Stimulated activated naive CD4-positive, alpha-beta T cell (primary cell): ENCODE measurements at places on chromosomes 1 and 21.

DNA sequence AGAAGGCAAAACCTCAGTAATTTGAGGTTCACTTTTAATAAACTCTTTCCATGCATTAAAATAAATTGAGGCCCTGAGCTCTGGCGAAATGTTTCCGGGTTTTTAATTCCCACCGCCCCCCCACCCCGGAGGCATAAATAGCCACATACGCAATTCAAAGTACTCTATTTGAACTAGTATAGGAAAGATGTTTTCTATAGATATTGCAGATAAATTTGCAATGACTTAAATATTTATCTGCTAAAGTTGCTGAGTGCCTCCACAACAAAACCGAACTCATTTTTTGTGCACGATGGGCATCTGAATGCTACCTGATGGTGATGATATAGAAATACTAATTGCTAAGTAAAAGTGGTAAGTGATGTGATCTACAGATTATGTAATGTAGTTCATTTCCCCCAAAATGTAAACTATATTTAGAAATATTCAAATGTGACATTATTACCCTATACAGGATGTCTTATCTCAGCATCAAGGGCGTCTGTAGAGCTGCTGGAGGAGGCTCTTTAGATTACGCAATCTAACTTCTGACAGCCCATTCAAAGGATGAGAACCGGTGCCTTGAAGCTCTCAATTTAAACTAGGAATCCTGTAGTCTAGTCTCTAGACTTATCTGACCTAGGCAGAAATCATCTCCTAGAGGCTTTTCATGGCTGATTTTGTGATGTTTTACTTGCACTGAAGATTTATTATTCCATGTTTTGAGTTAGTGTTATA lies 8.5 kb downstream of the IRF2BP2 start:
- peak; percentile 54 for DNase-seq

DNA sequence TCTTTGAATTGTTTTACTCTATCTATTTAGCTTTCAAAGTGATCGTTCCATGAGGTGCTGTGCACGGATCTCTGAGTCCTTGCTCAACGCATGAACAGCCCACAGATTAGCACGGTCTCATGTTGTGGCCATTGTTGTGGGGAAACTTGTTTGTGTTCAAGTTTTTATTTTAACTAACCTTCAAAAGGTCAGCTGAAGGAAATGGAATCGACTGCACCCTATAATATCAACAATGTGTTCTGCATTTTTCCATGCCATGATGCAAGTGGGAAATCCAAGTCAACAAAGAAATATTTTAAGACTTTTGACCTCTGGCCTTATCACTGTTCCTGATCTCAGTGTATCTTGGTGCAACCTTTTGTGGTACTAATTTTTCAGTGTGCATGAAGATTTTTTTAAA lies 6.1 kb downstream of the SH2D1B start:
- DNase-seq = no peak

GRCh38 chr1:199867601-199868000 lies 159.9 kb upstream of the NR5A2 start:
- DNase-seq = no peak

DNA sequence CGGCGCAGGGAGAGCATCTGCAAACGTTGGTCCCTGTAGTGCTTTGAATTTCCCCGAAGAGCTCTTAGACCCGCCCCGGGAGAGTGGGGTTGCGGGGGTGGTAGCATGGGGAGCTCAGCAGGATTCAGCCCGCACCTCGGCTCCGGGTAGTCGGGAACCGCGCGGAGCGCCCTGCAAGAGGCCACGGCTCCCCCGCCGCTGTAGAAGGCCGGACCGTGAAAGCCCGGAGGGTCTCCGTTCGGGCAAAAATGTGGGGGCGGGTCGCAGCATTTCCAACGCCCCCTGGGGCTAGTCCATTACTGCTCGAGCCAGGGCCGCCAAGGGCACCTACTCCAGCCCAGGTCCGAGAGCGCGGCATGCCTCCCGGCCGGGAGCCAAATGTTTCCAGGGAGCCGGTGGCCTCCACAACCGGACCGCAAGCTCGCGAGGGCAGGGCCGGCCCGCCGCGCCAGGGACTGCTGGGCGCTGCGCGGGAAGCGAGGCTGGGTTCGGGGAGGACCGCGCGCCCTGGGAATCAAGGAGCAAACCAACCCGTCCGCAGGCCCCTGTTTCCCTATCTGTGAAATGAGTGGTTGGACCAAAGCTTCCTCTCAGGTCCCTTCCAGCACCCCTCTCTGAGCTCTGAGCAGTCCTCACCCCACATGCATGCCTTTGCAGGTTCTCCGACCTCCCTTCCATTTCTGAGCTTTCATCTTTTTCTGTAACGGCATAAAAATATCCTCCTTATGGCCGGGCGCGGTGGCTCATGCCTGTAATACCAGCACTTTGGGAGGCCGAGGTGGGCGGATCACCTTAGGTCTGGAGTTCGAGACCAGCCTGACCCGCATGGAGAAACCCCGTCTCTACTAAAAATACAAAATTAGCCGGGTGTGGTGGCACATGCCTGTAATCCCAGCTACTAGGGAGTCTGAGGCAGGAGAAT lies 775 bp upstream of the TMEM63A start:
- DNase-seq = peak; percentile 43

DNA sequence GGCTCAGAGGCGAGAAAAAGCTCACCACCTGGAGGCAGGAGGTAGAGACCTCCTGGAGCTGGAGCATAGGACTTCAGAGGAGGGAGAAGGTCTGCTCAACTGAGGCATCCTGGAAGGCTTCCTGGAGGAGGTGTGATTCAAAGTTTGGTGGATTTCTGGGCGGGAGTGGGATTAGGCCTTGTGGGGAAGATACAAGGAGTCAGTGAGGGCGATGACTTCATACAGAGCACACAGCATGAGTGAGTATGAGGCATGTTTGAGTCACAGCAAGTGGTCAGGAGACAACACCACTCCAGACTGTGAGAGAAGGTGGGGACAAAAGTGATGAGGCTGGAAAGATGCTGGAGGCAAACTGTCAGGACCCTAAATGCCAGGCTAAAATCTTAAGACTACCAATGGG lies 77.6 kb downstream of the MATN1 start:
- no peak for DNase-seq

- DNase-seq = no peak
These were observed 1.0 kb upstream of the HP1BP3 start for GRCh38 chr1:20787840-20788795.

DNA sequence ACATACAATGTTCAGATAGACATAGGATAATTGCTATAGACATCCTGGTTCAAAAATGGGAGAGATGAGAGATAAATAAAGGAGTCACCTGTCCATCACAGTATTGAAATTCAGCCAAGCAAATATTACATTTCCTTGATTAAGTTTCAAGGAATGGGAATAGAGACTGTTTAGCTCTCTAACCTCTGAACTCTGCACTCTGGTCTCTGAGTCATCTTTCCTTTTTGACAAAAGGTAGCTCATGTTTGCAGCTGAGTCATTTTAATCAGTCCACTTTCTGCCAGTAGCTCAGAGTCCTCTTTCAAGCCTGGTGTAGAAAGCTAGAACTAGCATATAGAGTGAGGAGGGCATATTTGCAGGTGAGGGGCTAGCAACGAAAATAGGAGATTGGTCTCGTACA lies 51.4 kb upstream of the GJA8 start:
- DNase-seq = no peak

DNA sequence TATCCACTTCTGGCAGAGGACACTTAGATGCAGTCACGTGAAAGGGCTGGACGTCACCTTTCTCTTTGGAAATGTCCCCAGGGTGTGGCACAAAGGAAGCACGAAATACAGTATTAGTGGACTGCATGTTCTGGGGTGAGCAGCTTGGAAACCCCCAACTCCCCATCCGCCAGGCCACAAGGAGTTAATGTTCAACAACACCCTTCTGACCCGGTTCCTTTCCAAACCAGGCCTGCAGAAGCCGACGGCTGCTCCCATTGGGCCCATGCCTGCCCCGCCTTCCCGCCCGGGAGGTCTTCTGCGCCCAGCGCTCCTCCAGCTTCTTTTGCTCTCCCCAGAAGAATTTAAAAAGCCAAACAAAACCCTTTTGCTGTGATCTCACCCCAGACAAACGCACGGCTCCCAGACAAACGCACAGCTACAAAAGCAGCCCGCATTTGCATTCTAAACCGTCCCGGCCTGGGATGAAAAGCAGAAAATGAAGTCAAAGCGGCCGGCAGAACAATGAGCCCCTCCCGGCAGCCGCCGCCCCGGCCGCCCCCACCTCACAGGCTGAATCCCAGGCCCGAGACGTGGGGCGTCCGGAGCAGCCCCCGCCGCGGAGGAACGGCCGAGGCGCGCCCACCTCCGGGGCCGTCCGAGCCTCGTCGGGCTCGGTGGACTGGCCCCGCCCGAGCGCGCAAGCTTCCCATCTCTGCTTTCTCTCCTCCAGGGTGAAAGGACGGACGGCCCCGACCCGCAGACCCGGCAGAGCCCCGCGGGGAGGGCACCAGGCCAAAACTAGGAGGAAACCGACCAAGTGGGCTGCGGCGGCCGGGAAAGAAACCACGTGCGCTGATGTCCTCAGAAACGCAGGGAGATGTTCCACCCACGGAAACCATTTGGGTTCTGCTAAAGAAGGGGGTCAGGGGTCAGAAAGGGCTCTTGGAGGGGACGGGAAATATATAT lies 101.9 kb downstream of the PLPP3 start:
- no peak for DNase-seq

DNA sequence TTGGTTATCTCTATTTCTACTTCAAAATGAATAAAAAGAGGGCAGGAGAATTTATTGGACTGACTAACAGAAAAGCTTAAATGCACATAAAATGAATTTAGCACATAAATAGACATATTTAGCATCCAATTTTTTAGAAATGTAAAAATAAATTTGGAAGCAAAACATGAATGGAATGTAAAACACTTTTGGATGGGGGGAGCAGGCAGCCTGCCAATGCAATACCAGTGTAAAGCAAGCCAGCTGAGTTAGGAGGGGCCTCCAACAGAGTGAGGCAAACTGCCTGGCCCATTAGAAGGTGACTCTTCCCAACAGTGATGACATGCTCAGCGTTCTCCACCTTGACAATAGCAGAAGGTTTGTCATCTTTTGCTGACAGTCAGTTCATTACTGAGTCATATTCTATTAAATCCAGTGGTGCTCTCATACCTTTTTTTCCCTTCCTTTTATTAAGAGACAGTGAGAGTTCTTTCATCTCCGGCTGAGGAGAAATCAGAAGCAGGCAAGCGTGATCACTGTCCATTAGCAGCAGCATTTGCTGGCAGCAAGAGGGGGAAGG lies 19.5 kb upstream of the EXO1 start:
- no peak for DNase-seq

DNA sequence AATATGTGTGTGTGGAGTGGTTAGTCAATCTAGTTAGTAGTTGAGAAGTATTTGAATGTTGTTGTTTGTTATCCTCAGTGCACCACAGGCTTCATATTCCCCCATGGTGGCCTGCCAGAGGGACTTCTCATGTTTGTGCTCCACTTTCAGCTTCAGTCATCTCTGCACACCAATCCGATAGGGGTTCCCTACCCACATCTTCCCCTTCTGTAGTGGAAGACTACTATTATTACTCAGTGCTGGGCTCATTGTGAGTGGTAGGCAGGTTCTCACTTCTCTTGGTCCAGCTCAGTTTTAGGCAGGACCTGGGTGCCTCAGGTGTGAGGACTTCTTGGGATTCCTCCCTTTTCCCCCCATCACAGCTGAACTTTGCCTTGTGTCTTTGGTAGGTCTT lies 14.2 kb downstream of the MT1HL1 start:
- no peak for DNase-seq

DNA sequence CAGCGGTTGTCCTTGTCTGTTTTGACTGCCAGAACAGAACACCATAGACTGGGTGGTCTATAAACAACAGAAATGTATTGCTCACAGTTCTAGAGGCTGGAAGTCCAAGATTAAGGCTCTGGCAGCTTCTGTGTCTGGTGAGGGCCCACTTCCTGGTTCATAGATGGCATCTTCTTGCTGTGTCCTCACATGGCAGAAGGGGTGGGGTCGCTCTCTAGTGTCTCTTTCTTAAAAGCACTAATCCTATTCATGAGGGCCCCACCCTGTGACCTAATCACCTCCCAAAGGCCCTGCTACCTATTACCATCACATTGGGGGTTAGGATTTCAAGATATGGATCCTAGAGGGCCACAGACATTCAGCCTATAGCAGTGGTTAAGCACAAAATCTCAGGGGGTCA lies 304.4 kb downstream of the NFIA start:
- no peak for DNase-seq

DNA sequence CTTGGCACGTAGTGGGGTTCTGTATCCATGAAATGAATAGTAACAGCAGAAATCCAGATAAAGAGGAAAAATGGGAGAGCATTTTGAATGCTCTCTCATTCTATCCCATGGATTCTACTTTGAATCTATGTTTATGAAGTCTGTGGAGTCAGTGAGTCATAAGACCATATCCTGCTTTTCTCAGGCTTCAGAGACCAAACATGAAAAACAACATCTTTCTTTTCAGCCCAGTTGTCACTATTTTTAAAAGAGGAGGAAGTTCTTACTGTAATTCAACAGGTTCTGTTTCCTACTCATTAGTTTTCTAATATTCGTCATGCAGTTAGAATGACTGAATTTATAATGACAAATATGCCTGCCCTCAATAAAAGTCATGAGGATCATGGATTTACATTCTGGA lies 39.4 kb upstream of the CD55 start:
- no peak for DNase-seq

- peak; percentile 41 for DNase-seq
These were observed 685 bp downstream of the CRTC2 start for GRCh38 chr1:153957744-153958110.

- no peak for DNase-seq
These were observed 12.4 kb downstream of the FAM151A start for GRCh38 chr1:54610601-54611580.

DNA sequence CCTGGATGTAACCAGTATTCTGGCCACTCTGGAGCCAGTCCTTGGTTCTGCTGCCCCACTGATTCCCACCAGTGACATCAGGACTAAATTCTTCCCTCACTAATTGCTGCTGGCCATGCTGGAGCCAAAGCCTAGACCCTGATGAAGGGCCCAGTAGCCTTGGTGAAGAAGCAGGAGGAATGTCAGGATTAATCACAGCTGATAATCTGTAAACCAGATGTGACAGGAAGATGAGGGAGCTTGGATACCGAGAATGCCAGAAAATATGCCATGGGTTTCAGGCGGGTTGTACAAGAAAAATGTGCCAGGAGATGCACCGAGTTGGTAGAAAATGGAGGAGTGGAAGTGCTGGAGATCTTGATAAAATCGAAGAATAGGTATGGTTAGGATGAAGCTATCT lies 119.0 kb upstream of the PPP2R5A start:
- no peak for DNase-seq

GRCh38 chr1:166090244-166090643 lies 76.6 kb downstream of the FAM78B start:
- DNase-seq = no peak

DNA sequence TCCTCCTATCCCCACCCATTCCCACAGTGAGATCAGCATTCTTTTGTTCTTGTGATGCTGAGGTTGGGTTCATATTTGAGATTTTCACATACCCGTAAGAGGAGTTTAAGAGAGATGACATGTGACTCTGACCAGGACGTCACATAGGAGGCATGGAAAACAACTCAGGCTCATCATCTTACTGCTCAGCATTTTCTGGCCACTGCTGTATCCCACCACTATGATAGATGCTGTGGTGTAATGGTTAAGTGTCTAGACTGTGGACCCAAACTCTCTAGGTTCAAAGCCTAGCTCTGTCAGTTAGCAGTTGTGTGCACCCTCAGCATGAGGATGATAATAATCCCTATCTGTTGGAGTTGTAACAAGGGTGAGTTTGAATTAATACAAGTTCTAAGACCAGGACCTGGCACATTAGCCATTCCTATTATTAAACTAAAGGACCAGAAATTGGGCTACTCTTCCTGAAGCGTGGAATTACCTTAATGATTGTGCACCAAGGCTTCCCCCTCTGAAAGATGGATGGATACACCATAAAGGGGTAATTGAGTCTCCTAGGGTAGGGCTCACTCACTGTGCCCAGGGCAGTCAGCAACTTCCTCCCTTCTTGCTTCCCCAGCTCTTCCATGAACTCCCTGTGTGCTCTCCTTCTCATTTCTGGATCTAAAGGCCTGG lies 40.9 kb downstream of the LGR6 start:
- no peak for DNase-seq
